Psoas muscle (tissue), 8 donors: ENCODE measurements at places on chromosomes 1 and 21.
A peak's percentile ranks its signal among the peaks of the same experiment; 100 is the strongest.

GRCh38 chr1:64836802-64837201 lies 91.9 kb downstream of the RAVER2 start:
- H3K27me3 ChIP-seq: no peaks in the 10 kb centered on the region
- peaks cover 19% of the 10 kb centered on the region for H3K4me1 ChIP-seq
- peaks cover 17% of the 10 kb centered on the region for H3K36me3 ChIP-seq

- H3K36me3 ChIP-seq: peaks cover 84% of the 10 kb centered on the region
- no peak overlapping the region for H3K4me3 ChIP-seq
- H3K27ac ChIP-seq: peak overlapping the region; percentile 60
- H3K27me3 ChIP-seq: no peaks in the 10 kb centered on the region
These were observed 19.7 kb downstream of the SRSF4 start for GRCh38 chr1:29162025-29162424.

DNA sequence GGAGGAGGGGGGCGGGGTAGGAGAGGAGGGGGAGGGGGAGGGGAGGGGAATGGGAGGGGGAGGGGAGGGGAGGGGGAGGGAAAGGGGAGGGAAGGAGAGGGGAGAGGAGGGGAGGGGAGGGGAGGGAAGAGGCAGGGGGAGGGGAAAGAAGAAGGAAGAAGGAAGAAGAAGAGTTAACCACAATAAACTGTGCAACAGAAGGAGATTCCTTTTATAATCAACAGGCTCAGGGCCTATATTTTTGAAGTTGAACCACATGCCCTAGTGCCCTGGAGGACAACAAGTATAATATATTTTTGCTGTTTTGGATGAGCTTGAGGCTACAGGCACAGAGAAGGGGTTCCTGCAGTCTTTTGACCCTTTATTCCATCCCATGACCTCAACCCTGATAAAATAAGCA lies 228.2 kb upstream of the IRF2BP2 start:
- H3K27me3 ChIP-seq: no peaks in the 10 kb centered on the region
- no peak for DNase-seq
- H3K27ac ChIP-seq: no peak overlapping the region
- H3K4me1 ChIP-seq: peaks cover 7% of the 10 kb centered on the region

DNA sequence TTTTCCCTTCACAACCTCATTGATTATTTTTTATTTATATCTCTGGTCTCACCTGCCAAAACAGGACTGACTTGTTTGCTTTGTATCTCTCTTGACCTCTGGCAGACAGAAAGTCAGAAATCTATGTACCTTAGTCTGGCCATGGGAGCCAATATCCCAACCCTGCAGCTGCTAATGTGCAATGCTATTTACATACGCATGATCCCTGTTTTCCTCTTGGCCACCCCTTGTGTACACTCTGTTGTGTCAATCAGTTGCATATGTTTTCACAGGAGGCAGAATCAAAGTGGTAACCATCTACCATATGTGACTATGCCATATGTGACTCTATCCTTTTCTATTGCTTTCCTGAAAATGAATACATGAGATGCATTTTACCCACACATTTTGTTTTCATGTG lies 688.8 kb downstream of the PLA2G4A start:
- H3K4me3 ChIP-seq: no peak overlapping the region
- no peak overlapping the region for H3K27ac ChIP-seq
- no peak for DNase-seq
- H3K36me3 ChIP-seq: no peaks in the 10 kb centered on the region

- no peaks in the 10 kb centered on the region for H3K4me1 ChIP-seq
- DNase-seq: no peak
- no peak overlapping the region for H3K4me3 ChIP-seq
- H3K27me3 ChIP-seq: no peaks in the 10 kb centered on the region
- H3K36me3 ChIP-seq: no peaks in the 10 kb centered on the region
- no peak overlapping the region for H3K27ac ChIP-seq
These were observed 4.1 kb upstream of the LCE7A start for GRCh38 chr1:152855661-152856060.

- DNase-seq: no peak
- H3K4me1 ChIP-seq: no peaks in the 10 kb centered on the region
- H3K27ac ChIP-seq: no peak overlapping the region
These were observed 16.5 kb downstream of the KRTAP19-1 start for GRCh38 chr21:30463713-30464112.

DNA sequence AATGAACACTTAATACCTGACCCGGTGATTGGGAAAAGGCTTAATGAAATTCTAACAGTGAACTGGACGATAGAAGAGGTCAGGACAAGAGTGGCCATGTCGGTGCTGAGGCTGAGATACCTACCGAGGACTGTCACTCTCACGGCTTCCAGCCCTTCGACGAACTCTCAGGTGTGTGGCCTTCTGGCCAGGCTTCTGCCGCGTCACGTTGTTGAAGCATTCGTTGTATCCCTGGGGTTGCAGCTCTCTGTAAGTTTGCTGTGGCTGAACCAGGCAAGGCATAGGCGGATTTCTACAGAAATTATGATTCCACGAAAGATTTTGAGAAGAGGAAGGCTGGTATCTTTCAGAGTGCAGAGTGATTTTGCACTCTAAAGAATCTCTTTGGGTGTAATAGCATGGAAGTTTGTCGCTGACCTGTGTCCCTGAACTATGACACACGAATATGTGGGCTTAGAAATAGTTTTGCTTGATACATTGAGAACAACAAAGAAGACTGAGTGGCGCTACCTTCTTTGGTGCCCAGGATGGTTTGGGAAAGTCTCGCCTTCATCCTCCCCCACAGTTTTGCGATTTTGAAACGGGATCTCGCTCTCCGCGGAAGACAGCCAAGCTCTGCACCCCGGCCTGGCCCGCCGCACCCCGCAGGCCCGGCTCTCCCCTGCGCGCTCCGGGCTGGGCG lies 403 bp upstream of the EPHX4 start:
- H3K27me3 ChIP-seq: peaks cover 21% of the 10 kb centered on the region
- peak overlapping the region; percentile 68 for H3K4me3 ChIP-seq
- no peak for DNase-seq
- no peaks in the 10 kb centered on the region for H3K36me3 ChIP-seq
- no peak overlapping the region for H3K27ac ChIP-seq
- no peaks in the 10 kb centered on the region for H3K4me1 ChIP-seq
